Fibroblast of skin of abdomen (primary cell): ENCODE measurements at places on chromosomes 1 and 21.

- DNase-seq, result no peak
These were observed 7.0 kb downstream of the ATP13A2 start for GRCh38 chr1:17004466-17005364.

GRCh38 chr1:171899838-171900237, 58.5 kb downstream of the DNM3 start:
- DNase-seq, result no peak

GRCh38 chr1:156097499-156098178, 15.4 kb upstream of the MEX3A start:
- DNase-seq, result no peak

- DNase-seq, result peak; percentile 94
These were observed 554.2 kb downstream of the NUF2 start for GRCh38 chr1:163875927-163876320.

DNA sequence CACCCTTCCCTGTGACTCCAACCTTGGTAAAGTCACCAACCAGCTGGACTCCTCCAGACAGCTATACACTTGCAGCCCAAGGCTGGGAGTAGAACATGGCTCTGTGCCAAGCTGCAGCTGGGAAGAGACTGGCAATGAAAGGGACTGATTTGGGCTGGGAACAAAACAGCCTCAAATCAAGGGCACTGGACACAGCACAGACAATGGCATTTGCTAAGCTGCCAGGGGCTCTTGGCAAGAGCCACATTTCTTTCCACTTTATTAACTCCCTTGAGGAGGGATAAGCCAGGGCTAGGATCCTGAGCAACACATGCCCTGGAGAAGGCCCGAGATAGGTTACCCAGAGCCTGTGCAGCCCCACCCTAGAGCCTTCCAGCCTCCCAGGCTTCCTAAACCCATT, 12.0 kb downstream of the SYT11 start:
- no peak for DNase-seq

DNA sequence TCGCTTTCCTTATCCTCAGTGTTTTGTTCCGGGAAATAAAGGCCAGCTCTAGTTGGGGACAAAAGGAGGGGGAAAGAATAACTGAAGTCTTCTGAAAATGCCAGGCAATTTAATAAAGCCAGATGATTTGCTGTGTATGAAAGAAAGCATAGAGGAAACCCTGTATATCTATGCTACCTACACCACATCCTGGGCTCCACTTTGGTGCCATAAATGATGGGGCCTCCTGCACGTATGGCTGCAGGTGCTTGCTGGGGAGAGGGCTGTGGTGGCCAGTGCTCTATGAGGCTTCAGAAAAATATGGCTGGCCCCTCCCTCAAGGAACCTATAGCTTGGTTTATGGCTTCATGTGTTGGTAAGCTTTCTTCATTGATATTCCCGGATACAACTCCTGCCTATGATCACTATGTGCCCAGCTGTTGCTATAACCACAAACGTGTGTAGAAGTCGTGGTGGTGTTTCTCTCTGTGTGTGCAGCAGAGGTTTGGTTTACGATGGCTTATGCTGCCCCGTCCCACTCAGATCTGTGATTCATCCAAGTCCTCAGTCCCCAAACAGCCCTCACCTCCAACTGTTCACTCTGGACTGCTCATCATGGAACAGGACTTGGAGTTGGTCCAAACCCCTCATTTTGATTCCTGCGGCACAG, 59.5 kb downstream of the BACE2 start:
- no peak for DNase-seq

- peak; percentile 95 for DNase-seq
These were observed 1065.8 kb upstream of the B3GALT2 start for GRCh38 chr1:194252199-194252598.

- DNase-seq, result no peak
These were observed 4.5 kb upstream of the COP1 start for GRCh38 chr1:176211396-176212165.

DNA sequence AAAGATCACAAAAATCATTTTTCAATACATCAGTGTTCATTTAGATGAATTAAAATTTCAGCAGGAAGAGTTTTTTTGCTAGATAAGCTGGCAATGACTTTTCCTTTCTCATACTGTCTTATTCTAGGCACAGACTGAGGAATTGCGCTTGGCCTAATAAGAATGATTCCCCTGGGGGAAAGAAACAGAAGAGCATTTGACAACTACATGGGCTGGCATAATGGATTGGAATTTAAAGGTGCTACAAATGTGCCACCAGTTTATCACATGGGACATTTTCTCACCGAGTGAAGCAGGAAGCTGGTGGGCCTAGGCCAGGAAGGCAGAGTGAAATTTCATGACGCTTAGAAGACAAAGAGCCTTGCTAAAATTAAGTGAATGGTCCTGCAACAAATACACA, 39.3 kb downstream of the CDKN2C start:
- no peak for DNase-seq

- no peak for DNase-seq
These were observed 138.9 kb downstream of the SETD4 start for GRCh38 chr21:35921471-35921870.

DNA sequence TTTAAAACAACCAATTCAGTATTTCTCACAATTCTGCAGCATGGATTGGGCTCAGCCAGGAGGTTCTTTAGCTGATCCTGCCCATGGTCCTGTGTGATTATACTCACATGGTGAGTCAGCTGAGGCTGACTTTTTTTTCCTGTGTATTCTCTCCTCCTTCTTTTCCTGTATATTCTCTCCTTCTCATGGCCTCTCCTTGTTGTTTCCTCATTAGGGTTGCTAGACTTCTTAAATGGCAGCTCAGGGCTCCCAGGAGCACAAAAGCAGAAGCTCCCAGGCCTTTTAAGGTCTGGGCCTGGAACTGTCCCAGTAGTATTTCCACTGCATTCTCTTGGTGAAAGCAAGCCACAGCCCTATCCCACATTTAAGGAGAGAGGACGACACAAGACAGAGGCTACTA, 26.8 kb downstream of the VANGL1 start:
- peak; percentile 90 for DNase-seq

DNA sequence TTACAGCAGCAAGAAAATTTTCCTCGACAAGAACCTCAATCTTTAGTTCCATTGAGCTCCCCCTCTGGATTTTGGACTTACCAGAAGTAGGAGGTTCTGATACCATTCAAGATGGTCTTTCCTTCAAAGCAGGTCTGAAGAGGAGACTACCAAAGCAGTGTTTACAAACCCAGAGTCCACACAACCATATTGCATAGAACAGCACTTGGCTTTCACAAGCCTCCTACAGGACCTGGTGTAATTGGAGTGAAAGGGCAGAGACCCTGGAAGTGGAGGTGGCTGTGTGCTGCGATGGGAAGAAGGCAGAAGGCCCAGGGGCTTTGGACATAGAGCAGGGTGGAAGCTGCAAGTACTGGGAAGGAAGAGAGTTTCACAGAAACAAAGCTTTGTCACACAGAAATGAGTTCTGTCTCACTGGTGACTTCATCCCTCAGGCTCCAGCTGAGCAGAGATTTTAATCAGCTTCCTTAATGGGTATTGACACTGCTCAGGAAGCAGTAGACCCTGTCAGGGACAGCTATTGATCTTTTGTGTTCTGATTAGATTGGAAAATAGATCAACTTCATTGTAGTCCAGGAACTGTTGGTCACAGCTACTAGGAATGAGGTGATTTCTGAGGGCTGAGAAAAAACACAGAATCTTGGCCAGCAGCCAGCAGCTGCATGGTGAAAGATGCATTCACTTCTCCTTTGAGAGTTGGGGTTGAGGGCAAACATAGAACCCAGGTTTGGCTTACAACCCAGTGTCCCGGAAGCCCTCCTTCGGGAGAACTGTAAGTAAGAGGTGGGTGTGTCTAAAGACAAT, 124.0 kb downstream of the SYT2 start:
- peak; percentile 50 for DNase-seq

DNA sequence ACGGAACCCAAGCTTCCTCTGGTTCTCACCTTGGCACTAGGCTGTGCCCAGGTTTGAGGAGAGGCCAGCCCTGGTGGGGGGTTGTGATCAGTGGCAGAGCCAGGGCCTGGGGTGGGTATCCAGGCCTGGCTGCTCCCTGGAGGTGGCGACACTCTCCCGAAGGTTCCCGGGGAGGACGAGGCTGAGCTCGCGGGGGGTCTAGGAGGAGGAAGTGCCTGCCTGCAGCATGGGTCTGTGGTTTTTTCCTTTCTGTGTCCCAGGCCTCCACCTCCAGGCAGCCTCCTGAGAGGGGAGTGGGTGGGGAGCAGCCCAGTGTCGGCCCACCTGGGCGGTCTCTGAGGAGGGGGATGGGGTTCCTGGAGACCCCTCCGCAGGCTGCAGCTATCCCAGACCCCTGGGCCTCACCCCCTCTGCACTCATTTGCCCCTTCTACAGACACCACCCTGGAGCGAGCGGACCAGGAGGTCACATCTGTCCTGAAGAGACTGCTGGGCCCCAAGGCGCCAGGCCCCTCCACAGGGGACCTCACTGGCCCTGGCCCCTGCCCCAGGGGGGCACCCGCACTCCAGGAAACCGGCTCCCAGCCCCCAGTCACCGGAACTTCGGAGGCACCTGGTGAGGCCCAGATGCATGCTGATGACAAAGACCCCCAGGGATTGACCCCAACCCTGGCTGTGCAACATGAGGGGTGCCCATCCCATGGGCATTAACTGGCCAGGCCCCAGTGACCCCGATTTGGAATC, 44.3 kb downstream of the TRIM11 start:
- DNase-seq, result no peak

- DNase-seq, result peak; percentile 72
These were observed 44.1 kb upstream of the TSPAN2 start for GRCh38 chr1:115133440-115133839.

GRCh38 chr1:65764052-65764451, 28.6 kb upstream of the PDE4B start:
- no peak for DNase-seq

GRCh38 chr1:34236089-34236488, 59.4 kb downstream of the C1orf94 start:
- DNase-seq, result no peak

- no peak for DNase-seq
These were observed 15.6 kb upstream of the BOLA1 start for GRCh38 chr1:149883598-149884247.

- DNase-seq, result no peak
These were observed 180.0 kb downstream of the TTLL7 start for GRCh38 chr1:83818916-83819315.

DNA sequence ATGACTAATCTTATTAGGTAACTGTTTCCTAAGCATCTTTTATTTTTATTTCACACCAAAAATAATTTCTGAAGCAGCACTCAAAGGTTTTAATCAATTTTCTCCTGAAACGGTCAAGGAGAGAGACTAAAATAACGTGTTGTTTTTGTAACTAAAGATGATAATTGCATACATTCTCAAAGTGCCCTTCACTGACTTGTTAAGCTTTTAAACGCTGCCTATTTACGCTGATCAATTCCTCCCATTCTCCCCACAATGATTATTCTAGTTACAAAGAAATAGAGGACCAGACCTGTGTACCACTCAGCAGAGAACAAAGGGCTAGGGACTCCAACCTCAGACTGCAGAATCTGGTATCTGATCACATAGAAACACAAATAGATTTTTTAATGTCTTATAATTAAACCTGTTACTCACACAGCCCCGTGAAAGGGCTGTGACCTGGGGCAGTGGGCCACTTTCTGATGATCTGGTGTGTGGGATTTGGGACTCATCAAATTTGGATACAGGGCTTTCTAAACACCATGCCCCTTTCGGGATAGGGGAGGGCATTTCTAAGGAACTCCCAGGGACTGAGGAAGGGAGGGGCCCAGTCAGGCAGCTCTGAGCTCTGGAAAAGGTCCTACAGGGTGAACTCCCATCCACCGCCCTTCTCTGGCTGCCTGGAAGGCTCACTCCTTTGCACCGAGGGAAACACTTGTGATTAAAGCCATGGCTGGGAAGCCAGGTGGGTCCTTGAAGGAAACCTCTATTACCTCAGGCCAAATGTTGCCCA, 65.2 kb downstream of the BCAR3 start:
- no peak for DNase-seq

DNA sequence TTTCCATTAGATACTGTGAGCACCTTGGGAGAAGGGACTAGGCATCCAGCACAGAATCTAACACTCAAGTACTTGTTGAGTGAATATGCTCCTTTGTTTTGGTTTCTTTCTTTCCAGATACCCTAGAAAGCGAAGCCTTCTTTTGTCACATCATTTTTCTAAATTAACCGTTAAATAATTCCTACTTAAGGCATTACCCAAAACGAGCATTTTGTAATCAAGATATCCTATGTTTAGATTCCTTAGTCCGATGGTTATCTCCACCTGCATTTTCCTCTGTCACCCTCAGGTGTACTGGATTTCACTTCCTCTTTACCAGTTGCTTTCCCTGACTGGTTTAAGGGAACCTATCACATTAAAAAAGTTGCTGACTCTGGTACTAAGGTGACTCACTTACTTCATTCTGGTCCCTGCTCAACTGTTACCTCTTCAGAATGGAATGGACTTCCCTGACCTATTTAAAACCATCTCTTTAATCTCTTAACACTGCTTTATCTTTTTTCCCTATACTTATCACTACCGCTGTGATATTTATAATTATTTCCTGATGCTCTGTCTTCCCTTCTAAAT, 3.2 kb downstream of the B3GALNT2 start:
- peak; percentile 24 for DNase-seq

- no peak for DNase-seq
These were observed 10.5 kb upstream of the PRXL2B start for GRCh38 chr1:2575801-2576663.

DNA sequence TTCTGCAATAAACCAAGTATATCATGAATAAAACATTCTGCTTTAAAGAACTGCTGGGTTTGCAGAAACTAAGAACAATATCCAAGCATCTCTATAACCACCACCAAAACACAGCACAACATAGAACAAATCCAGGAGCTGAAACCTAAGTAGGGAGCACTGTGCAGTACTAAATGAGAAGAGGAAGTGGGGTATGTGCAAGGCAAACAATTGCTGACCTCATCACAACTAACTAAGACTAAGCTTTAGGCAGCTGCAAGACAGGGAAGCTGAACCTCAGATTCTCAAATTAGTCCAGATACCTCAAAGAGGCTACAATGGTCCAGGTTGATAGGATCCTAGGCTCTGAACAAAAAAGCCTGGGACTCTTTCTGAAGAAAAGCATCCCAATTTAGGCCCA, 172.6 kb downstream of the SLC44A5 start:
- DNase-seq, result no peak

DNA sequence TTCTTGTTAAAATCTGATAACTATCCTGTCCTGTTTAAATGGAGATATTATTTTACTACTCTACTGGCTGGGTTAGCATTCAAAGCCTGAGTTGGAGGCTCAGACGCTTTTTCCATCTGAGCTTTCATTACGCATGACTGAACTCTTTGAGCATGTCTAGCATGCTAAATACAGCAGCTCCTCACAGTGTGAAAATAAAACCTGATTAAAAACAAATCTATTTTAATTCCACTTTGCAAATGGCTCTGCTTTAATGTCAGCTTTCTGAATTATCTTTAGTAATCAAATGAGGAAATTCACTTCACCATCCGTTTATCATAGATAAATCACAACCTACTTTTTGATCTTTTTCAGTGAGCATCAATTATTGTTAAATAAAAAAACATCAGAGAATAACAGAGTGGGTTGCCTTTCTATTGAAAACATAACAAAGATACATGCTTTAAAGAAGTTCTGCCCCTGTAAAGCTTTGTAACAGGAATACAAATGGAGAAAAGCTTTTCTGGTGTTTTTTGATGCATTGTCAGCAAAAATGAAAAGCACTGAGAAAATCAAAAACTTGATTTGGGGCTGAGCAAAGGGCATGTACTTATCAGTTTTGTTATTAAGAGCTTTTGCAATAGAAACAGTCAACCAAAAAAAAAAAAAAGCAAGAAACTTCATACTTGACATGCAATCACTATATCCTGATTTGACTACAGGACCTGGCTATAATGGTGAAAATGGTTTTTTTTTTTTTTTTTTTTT, 3.5 kb upstream of the SPEN start:
- no peak for DNase-seq

GRCh38 chr1:22417466-22417865, 34.2 kb upstream of the ZBTB40 start:
- DNase-seq, result no peak
